Trophoblast cell (in vitro differentiated cells and primary cell): ENCODE measurements at places on chromosomes 1 and 21.
A peak's percentile ranks its signal among the peaks of the same experiment; 100 is the strongest.

- no peaks in the 10 kb centered on the region for H3K27me3 ChIP-seq
- no peak overlapping the region for H3K4me3 ChIP-seq
- peak overlapping the region; percentile 40 for H3K27ac ChIP-seq
These were observed 547.2 kb downstream of the PLPP3 start for GRCh38 chr1:56032096-56032676.

DNA sequence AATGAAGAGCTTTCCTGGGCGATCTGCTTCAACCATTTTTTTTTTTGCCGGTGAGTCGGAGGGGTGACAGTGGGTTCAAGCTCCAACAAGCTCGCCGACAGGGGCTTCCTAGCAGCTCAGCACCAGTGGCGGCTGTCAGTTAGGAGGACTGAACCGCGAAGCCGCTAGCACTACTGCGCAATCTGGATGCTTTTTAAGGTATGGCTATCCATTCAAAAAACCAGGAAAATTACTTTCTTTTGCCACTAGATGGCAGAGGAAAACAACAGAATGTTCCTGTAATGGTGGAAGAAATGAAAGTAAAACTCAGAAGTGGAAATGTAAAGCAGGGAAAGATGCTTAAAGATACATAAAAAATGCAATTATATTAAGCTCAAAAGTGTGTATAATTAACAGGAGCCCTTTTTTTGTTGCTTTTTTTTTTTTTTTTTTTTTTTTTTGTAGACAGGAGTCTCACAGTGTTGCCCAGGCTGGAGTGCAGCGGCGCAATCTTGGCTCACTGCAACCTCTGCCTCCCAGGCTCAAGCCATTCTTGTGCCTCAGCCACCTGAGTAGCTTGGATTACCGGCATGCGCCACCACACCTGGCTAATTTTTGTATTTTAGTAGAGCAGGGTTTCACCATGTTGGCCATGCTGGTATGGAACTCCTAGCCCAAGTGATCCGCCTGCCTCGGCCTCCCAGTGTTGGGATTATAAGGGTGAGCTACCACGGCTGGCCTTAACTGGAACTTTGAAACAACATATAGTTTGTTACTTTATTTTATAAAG, 8.5 kb downstream of the KYAT3 start:
- H3K4me1 ChIP-seq: no peaks in the 10 kb centered on the region
- H3K4me3 ChIP-seq: no peak overlapping the region
- no peak overlapping the region for H3K27ac ChIP-seq

GRCh38 chr1:145917595-145917994, 922 bp downstream of the PEX11B start:
- no peak for DNase-seq
- no peaks in the 10 kb centered on the region for H3K36me3 ChIP-seq
- no peak overlapping the region for H3K4me3 ChIP-seq
- peaks cover 7% of the 10 kb centered on the region for H3K4me1 ChIP-seq
- H3K27ac ChIP-seq: no peak overlapping the region

DNA sequence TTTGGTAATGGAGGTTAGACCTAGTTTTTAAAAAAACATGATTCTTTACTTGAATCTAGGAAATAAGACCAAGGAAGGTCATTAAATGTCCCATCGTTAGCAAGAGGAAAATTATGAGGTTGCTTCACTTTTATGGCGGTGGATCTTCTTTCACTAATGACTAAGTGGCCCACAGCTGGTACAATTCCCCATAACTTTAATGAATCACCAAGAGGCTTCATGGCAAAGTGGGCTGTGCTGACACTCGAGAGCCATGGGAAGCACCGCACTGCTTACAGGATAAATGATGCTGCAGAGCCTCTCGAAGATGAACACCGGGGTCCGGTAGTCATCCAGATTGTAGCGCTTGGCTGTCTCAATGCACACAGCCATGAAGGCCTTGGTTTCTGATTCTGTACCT, 108.8 kb downstream of the UBR4 start:
- no peak for DNase-seq
- H3K27ac ChIP-seq: no peak overlapping the region
- H3K36me3 ChIP-seq: peaks cover 82% of the 10 kb centered on the region
- H3K4me3 ChIP-seq: no peak overlapping the region
- no peaks in the 10 kb centered on the region for H3K27me3 ChIP-seq
- H3K4me1 ChIP-seq: no peaks in the 10 kb centered on the region

DNA sequence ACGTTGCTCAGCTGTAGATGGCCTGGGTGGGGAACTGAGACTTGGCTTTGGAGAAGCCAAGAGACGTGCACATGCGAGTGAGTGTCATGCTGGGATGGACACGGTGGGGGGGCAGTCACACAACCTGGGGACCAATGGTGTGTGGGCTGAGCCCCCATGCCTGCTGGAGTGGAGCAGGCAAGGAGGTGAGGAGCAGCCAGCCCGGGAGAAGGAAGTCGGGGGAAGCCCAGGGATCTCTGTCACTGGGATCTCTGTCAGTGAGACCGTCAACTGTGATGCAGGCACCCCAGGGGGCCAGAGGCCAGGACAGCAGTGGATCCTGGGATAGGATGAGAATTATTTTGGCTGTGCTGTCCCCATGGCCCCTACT, 11.0 kb upstream of the ZNF669 start:
- no peak overlapping the region for H3K27ac ChIP-seq
- DNase-seq: no peak
- peaks cover 2% of the 10 kb centered on the region for H3K27me3 ChIP-seq
